ENCODE measurements at places on chromosomes 11 and 22.

GRCh38 chr11:45692808-45693453, 27.5 kb upstream of the CHST1 start:
- DNase-seq, result no peak

GRCh38 chr11:724778-725386, 18.9 kb downstream of the EPS8L2 start:
- DNase-seq, result no peak

GRCh38 chr22:29458551-29458950, 20.2 kb downstream of the RFPL1 start:
- no peak for DNase-seq

GRCh38 chr11:58922479-58922878, 16.8 kb upstream of the GLYATL1 start:
- DNase-seq, result no peak

GRCh38 chr11:97557399-97557798, 1167.6 kb downstream of the JRKL start:
- DNase-seq, result no peak

All from NCI-H2081 treated with DMSO at 0.1 percent for 48 hours (cell line).